Amniotic stem cell (primary cell): ENCODE measurements at places on chromosomes 1 and 21.

DNA sequence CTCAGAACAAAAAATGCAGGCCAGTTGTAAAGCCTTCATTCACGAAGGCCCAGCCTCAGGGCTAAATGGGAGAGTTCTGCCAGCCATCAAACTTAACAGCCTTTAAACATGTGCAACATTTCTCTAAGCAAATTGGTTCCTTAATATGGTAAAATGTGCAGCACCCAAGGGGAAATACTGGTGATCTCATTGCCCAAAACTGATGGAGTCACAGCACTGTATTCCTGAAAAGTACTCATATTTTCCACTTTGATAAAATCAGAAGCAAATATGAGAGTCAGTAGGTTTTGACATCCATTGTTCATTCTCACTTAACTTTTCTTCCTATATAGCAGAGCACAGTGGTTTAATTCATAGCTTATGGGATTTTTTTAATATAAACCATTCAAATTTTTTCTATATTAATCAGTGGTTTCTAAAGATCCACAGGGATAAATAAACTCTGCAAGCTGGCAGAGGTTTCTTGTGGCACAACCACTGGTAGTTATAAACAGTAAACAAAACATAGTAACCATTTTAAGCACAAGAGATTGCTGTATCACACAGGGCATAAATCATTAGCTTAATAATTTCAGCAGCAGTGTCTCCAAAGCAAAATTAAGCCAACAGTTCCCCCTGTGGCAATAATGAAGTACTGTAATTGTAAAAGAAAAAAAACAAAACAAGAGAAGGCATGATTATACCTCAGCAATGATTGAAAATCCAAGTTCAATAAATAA is 106.9 kb upstream of the LYPLAL1 start:
- peak; percentile 41 for DNase-seq

GRCh38 chr21:29293495-29293894 is 5.2 kb upstream of the BACH1 start:
- no peak for DNase-seq

- DNase-seq, result no peak
These were observed 8.4 kb upstream of the CDC14A start for GRCh38 chr1:100343897-100344296.

GRCh38 chr1:47388891-47389238 is 27.2 kb upstream of the FOXE3 start:
- peak; percentile 41 for DNase-seq

- DNase-seq, result peak; percentile 69
These were observed 143.4 kb downstream of the ZZZ3 start for GRCh38 chr1:77538956-77539518.

DNA sequence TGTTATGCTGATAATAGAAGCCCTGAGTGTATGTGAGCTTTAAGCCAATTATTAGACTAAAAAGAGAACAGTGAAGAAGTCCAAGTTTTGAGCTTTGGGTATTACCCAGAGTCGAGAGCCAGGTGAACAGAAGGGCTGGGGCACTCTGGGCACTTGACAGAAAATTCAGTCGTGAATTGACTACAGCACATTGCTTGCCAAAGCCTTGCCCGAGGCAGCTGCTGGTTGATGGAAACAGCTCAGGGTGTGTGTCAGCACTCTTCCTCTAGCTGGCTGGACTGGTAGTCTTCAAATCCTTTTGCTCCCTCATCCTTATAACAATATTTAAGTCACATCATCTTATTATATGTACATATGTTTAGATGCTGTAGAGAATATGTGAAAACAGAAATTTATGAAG is 21.3 kb downstream of the PDE4B start:
- peak; percentile 47 for DNase-seq

- no peak for DNase-seq
These were observed 145.9 kb downstream of the RYR2 start for GRCh38 chr1:237187842-237188241.

GRCh38 chr1:30382496-30382895 is 340.9 kb downstream of the MATN1 start:
- no peak for DNase-seq

GRCh38 chr1:38029685-38030511 is 16.7 kb downstream of the POU3F1 start:
- no peak for DNase-seq

DNA sequence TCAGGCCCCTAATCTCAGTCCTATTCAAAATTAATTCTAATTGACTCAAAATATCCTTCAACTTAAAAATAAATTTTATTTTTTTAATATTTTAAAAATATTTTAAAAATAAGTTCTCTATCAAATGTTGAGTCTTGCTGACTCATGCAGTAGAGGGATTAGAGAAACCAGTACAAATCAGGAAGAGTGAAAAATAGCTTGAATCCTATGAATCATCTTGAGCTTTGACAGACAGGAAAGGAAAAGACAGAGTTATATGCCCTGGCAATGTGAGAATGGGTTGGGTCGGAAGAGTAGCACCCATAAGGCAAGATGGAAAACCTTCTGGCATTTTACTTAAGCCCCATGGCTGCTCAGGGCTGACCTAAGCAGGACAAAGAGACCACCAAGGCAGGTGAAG is 346.6 kb upstream of the RUNX1 start:
- peak; percentile 18 for DNase-seq

GRCh38 chr1:4718071-4718470 is 63.7 kb downstream of the AJAP1 start:
- no peak for DNase-seq

DNA sequence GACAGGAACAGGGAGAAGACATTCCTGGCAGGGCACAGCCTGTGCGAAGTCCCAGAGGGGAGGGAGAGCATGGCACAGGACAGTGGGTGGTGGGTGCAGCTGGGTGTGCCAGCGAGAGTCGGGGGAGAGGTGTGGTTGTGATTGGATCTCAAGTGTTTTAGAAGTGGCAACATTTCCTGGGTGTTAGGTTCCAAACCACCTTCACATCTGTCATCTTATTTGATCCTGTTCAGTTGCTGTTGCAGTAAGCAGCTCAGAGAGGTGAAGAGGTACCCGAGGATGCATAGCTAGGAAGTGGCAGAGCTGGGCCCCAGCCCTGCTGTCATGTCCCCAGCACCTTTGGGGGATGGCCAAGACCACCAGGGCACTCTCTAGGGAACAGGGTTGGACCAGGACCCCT is 22.0 kb upstream of the DISP3 start:
- DNase-seq, result no peak

GRCh38 chr1:85428471-85429089 is 36.4 kb downstream of the DDAH1 start:
- no peak for DNase-seq

DNA sequence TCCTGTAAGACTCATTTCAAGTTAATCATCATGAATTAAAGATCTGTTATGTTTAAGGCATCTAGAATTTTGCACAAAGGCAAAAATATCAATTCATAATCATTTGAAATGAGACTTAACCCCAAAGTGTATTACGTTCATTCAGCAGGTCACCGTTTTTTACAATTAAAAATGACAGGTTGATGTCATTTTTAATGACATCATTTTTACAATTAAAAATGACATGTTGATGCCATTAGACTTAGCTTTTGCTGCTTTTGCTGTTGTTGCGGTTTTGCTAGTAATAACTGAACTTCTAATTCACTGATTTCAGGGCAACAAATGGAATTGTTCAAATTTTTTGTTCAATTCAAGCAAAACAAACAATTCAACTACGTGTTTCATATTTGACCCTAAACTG is 17.0 kb downstream of the PRMT6 start:
- DNase-seq, result no peak

DNA sequence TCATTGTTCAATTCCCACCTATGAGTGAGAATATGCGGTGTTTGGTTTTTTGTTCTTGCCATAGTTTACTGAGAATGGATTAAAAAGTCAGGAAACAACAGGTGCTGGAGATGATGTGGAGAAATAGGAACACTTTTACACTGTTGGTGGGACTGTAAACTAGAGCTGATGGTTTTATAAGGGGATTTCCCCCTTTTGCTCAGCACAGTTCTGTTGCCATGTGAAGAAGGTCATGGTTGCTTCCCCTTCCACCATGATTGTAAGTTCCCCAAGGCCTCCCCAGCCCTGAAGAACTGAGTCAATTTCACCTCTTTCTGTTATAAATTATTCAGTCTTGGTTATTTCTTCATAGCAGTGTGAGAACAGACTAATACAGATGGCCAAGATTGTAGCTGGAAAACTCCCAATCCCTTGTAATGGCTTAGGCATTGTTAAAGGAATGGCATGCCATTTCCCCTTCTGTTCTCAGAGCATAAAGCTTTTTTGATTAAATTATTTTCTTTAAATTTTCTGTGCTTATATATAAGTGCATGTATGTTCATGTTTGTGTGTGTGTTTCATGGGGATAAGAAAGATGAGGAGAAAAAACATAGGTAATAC is 144.8 kb downstream of the BACH1 start:
- no peak for DNase-seq

- DNase-seq, result no peak
These were observed 4.4 kb downstream of the AK2 start for GRCh38 chr1:33032126-33032869.

GRCh38 chr1:27966402-27967105 is 6.8 kb downstream of the XKR8 start:
- DNase-seq, result no peak

GRCh38 chr21:29650523-29651022 is 289.2 kb downstream of the GRIK1 start:
- DNase-seq, result no peak

GRCh38 chr1:53601867-53602775 is 136.8 kb downstream of the GLIS1 start:
- no peak for DNase-seq

- no peak for DNase-seq
These were observed 9.3 kb downstream of the PLA2G2A start for GRCh38 chr1:19969898-19970660.

- DNase-seq, result peak; percentile 69
These were observed 481.1 kb upstream of the USP24 start for GRCh38 chr1:55696181-55696754.

- DNase-seq, result no peak
These were observed 209.7 kb downstream of the RHOU start for GRCh38 chr1:228944935-228945371.

DNA sequence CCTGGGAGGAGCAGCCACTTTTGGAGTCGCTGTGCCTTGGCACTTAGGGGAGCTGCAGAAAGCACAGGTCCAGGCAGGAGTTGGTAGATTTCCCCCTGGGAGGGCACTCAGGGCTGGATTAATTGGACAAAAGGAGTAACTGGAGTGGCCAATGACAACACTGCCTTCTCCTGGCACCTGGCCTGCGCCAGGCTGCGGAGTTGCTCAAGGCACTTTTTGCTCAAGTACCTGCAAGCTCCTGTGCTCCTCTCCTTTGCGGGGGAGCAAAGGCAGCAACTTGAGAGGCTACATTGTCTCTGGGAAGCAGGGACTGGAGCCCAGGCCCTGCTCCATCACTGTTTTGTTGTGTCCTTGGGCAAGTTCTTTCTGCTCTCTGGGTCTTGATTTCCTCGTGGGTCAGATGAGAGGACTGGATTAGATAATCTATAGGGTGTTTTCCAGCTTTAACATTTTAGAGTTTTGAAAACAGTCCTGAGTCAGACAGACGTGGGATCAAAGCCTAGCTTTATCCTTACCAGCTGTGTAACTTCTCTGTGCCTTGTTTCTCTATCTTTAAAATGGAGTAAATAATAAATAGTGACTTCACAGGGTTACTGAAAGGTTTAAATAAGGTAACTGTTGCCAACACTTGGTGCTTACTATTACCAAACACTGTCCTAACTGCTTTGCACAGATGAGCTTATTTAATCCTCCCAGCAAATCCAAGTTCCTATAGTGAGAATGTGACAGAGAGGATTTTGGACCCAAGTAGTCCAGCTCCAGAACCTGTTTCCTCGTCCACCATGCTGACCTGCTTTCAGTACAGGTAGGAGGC is 18.0 kb upstream of the GRHL3 start:
- no peak for DNase-seq
